SW 1271 (cell line): ENCODE measurements at places on chromosomes 7 and 10.

DNA sequence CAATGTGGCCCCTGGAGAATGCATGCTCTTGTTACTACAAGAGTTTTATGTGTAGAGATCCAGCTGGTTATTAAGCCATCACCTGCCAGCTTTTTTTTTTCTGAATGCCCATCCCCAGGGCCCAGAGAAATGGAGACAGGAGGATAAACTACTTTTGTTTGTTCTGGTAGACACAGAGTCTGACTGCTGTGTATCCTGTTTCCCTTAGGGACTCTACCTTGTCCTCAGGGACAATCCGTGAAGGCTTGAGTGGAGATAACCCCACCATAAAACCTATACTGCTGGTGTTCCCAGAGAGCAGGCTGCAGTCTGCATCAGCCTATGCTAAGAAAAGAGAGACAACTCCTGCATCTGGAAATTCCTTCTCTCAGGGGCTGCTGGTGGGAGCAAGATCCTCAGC, at the start of gene OR2A5:
Gene OR2A5 (plus strand): TSS at position 301 of the 400 bp plus-strand sequence. CDS start 1,454 bp downstream, outside the sequence.
- DNase-seq = no peak

GRCh38 chr7:117731455-117731854, 141.8 kb downstream of the CTTNBP2 start:
- DNase-seq = no peak

DNA sequence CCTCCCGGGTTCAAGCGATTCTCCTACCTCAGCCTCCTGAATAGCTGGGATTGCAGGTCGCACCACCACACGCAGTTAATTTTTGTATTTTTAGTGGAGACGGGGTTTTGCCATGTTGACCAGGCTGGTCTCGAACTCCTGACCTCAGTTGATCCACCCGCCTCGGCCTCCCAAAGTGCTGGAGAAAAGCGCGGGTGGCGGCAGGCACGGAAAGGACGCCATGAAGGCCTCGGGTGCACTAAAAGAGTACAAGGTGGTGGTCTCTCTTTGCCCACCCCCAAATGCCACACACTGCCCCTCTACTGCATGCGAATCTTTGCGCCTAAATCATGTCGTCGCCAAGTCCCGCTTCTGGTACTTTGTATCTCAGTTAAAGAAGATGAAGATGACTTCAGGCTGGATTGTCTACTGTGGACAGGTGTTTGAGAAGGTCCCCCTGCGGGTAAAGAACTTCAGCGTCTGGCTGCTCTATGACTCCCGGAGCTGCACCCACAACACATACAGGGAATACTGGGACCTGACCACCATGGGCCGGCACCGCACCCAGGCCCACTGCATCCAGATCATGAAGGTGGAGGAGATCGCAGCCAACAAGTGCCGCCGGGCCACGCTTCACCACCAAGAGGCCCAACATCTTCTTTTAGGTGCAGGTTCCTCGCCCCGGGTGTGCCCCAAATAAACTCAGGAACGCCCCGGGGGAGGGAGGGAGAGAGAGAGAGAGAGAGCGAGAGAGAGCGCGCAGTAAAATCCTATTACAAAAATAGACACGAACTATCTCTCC, 161.7 kb downstream of the HECW1 start:
- DNase-seq = no peak

- DNase-seq = no peak
Measured at GRCh38 chr10:609868-610545, 79.5 kb downstream of the DIP2C start.

GRCh38 chr7:26101361-26102151, 50.4 kb upstream of the NFE2L3 start:
- DNase-seq = no peak

- no peak for DNase-seq
Measured at GRCh38 chr10:35462491-35462934, 126.2 kb downstream of the CCNY start.

- no peak for DNase-seq
Measured at GRCh38 chr10:78130966-78131710, 97.5 kb downstream of the RPS24 start.

- DNase-seq = no peak
Measured at GRCh38 chr7:7786595-7786994, 68.2 kb upstream of the RPA3 start.
